ENCODE measurements at places on chromosomes 16 and 17.

DNA sequence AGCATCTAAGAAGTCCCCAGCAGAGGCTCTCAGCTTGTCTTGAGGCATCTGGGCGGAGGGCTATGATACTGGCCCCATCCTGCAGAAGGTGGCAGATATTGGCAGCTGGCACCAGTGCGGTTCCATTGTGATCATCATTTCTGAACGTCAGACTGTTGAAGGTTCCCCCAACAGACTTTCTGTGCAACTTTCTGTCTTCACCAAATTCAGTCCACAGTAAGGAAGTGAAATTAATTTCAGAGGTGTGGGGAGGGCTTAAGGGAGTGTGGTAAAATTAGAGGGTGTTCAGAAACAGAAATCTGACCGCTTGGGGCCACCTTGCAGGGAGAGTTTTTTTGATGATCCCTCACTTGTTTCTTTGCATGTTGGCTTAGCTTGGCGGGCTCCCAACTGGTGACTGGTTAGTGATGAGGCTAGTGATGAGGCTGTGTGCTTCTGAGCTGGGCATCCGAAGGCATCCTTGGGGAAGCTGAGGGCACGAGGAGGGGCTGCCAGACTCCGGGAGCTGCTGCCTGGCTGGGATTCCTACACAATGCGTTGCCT is at the start of gene CIITA:
Gene CIITA (plus strand): TSS at position 404 of the 543 bp plus-strand sequence. CDS start 129 bp downstream, at position 533.
- DNase-seq: peak; percentile 37

GRCh38 chr16:81535679-81536360 is 91.2 kb downstream of the CMIP start:
- DNase-seq: no peak

DNA sequence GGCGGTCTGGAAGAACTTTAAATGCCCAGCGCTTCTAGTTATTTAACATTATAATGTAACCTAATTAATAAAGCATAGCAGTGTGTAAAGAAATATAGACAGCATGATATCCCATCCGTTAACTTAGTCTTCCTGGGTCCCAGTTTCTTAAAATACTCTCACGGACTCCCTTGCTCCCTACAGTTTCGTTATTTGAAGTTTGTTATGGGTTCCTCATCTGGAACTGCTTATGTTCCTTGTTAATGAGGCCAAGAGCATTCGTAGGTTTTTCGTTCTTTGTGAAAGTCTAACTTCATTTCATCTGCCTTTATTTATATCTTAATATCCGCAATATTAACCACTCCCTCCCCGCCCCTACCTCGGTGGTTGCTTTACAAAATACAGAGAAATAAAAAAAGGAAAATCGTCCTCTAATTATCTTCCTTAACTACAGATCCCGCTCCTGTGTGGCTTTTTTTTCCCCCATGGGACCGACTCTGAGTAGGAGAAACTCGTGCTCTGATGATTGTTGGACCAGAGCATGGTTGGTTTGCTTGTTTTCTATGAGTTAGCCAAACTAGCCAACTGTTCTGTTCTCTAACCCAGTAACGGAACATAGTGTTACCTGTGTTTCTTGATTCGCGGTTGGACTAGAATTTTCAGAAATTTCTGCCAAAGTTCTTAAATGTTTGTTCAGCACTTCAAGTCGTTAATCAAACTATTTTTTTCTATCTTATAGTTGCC is 863 bp downstream of the ADPRM start:
- DNase-seq: no peak

- DNase-seq: no peak
Measured at GRCh38 chr17:57104461-57105175, 19.6 kb downstream of the AKAP1 start.

DNA sequence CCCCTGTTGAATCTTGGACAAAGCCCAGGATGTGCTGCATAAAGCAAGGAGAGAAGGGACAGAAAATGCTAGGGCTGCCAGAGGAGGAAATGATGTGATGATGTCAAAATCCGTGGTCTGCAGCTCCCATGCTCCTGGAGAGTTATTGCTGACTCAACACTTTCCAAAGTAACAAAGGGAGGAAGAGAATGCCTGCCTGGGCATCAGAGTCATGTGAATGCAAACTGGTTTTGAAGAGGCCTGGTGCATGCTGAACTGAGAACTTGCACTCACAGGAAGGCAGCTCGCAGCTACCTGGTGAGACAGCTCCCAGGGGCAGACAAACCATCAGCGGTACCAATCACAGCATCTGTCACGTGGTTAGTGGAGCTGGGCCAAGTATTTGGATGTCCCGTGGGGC is 2.8 kb downstream of the MARVELD3 start:
- DNase-seq: no peak

- DNase-seq: no peak
Measured at GRCh38 chr17:55742272-55743102, 8.4 kb upstream of the PCTP start.

- DNase-seq: no peak
Measured at GRCh38 chr16:57349212-57350031, 9.2 kb upstream of the CCL22 start.

GRCh38 chr17:75313941-75314551 is 24.8 kb upstream of the SLC25A19 start:
- DNase-seq: no peak

DNA sequence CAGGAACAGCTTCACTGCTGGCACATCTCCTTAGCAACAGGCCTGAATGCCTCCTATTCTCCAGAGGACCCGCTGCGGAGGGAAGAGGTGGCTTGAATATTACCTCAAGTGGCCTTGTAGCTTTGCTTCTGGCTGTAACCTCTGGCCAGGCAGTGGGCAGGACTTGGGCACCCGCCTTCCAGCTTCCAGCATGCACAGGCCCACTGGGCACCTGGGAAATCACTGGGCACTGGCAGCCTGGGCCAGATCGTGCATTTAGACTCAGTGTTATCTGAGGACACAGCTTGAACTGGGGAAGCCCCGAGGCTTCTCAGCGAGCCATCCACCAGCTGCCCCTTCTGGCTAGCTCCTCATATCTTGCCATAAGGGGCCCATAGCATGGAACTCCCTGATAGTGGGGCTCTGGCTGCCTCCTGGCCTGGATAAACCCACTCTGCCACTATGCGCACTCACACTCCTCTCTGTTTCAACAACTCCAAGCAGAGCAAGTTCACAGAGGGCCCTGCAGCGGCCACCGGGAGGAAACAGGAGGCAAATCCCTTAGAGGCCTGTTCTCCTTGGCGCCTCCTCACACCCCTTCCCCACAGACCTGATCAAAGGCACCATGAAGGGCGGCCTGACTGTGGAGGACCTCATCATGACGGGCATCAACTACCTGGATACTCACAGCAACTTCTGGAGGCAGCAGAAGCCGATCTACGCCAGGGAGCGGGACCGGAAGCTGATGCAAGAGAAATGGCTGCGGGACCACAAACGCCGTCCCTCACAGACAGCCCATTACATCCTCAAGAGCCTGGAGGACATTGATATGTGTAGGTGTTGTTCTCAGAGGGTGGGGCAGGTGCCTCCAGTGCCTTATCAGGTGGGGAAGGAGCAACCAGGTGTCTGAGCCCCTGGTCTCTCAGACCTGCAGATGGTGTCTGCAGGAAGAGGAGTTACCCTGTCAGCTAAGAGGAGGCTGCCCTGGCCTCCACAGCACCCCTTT is 7.8 kb downstream of the ODAD4 start:
- no peak for DNase-seq

GRCh38 chr16:74888232-74888862 is 96.6 kb downstream of the WDR59 start:
- no peak for DNase-seq

DNA sequence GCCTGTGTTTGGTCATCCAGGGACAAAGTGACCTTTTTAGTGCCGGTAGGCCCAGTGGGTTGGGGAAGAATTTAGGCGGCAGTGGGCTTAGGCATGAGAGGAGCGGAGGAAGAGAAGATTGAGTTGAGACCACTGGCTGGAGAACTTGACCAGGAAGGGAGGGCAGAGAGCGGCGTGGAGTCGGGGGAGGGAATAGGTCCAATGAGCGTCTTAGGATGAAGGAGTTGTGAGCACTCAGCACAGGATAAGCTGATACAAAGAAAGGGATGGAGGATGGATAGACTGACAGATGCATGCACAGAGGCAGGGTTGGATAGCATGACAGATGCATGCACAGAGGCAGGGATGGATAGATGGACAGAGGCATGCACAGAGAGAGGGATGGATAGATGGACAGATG is 8.0 kb downstream of the IL32 start:
- no peak for DNase-seq

- no peak for DNase-seq
Measured at GRCh38 chr16:16997349-16997748, 473.4 kb downstream of the XYLT1 start.

DNA sequence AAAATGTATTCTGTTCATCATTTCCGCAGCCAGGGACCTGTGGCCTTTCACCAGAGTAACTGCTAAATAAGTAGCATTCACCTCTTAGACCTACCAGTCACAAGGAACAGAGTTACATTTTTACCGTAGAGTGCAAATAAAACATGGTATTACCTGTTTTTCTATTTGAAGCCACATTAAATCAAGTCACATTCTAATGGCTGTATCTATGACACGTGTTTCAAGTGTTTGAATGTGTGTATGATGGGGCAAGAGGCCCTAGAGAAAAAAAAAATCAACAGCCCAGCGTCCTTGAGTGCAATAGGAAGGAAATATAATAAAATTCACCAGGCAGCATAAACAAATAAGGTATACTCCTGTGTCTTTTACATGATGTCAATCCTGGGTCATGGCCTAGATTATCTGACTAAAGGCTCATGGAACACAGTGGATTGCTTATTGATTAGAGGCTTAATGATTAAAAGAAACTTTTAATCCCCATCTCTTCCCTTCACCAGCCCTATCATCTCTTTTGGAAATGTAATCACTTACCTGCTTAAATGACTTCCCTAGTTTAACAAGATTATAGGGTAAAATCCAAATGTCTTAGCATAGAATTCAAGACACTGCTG is 168.7 kb upstream of the CDH5 start:
- no peak for DNase-seq

DNA sequence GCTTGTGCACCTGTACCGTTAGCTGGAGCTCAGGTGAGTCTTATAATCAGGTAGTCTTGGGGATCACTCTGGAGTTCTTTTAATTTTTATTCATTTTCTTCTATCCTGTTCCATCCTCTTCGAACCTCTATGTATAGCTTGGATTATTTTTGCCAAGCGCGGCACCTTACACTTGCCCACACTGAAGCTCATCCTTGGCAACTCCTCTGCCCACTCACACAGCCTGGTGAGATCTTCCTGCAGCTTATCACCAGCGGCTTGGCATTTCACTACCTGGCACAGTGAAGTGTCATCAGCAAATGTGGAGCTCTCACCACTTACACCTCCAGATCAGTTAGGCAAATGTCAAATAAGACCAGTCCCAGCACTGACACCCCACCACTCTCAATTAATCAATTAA is 116.7 kb downstream of the CACNG3 start:
- no peak for DNase-seq

DNA sequence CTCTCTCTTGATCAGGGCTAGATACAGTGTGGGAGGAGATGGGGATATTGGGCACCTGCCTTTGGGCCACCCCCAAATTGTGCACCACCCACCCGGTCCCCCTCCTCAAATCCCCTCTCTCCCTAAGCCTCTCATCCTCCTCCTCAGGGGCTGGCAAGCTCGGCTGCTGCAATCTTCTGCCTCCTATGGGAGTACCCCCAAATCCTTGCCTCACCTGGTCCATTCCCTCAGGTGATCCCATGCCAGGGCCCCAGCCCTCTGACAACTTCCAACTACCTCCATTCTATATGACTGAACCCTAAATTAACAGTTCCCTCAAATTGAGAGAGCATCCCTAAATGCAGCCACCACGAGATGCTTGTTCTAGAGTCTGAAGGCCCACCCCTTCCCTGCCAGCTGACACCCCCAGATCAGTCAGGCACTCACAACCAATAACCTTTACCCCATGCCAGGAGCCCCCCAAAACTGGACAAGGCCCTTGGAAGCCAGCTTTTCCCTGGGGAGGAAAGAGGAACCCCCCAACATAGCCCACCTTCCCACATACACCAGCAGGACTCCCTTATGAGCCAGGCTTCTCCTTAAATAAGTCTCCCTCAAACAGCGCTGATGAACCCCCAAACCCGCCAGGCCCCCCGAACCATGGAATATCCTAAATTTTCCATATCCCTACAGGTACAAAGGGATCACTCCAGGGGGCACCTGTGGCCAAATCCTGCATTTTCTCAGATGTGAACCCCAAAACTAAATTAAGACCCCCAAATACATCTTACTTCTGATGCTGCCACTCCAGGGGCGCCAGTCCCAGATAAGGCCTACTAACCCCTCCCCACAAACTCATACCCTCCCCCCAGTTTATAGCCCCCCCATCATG is 3.2 kb downstream of the DLG4 start:
- no peak for DNase-seq

- DNase-seq: no peak
Measured at GRCh38 chr17:64178011-64178825, 48.3 kb upstream of the ERN1 start.

GRCh38 chr16:10324210-10324609 is 61.7 kb upstream of the ATF7IP2 start:
- DNase-seq: no peak

- no peak for DNase-seq
Measured at GRCh38 chr16:71746442-71747046, 22.0 kb upstream of the PHLPP2 start.

DNA sequence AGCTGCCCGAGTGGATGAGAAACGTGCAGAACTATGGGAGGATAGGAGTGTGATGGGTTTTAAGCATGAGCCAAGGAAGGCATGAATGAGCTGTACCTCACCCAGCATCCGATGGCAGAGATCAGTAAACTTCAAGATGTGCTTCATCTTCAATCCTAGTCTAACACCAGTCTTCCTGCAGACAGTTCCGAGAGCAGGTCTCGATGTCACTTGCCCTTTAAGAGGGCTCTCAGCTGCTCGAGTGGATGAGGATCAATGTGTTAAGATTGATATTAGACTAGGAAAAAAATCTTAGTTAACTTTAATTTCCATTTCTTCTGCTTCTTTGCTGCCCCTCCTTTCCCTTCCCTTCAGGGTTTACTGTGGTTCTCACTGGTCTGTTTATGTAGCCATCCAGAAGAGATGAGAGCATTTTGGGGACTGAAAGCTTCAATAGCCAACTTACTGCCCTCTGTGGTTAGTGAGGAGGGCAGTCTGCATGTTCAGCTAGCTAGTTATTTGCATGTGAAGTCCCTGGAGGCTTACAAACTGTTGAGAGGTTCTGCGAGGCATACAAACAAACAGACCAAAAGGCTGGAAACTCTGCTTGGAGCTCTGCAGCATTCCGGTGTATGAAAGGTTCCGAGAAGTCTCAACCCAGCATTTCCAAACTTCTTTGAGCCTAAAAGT is 15.3 kb downstream of the KLHL36 start:
- DNase-seq: no peak

DNA sequence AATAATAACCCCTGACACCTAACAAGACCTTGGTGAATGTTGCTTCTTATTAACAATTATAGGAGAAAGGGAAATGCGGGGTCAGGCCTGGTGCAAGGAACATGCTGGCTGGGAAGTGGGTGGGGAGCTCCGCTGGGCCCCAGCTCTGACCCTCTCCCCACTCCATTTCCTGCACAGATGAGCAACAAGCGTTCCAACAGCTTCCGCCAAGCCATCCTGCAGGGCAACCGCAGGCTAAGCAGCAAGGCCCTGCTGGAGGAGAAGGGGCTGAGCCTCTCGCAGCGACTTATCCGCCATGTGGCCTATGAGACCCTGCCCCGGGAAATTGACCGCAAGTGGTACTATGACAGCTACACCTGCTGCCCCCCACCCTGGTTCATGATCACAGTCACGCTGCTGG is 23.0 kb downstream of the RHBDL3 start:
- DNase-seq: no peak

GRCh38 chr17:32504166-32504990 is 17.6 kb downstream of the CDK5R1 start:
- DNase-seq: no peak
